GM12892 (cell line): ENCODE measurements at places on chromosomes 16 and 17.
A peak's percentile ranks its signal among the peaks of the same experiment; 100 is the strongest.

DNA sequence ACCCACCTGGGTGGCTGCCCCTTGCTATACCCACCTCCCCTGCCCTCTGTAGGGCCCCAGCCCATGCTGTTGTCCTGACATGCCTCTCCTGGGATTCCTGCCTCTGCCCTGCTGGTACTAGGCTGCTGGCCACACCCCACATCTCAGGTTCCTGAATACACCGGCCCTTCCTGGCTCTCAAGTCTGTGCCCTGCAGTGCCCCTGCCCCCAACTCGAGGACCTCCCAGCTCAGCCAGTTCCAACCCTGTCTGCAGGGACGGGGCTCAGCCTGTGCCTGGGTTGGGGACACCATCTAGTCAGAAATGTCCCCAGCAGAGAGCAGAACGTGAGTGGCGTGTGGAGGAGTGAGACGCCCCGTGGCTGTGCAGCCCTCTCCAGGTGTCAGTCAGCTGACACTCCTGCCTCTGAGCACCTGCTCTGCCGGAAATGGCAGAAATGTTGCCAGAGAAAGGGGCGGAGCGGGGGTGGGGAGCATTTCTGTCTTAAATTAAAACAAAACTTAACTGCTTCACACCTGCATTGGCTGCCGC lies 28.7 kb downstream of the ACSF3 start:
- peak; percentile 79 for DNase-seq

- DNase-seq = no peak
These were observed 185.9 kb downstream of the CCDC182 start for GRCh38 chr17:57559226-57559625.

GRCh38 chr17:37848690-37849616 lies 75.3 kb upstream of the TBC1D3K start:
- DNase-seq = no peak

- DNase-seq = no peak
These were observed 37.4 kb upstream of the GNA13 start for GRCh38 chr17:65093930-65094329.

DNA sequence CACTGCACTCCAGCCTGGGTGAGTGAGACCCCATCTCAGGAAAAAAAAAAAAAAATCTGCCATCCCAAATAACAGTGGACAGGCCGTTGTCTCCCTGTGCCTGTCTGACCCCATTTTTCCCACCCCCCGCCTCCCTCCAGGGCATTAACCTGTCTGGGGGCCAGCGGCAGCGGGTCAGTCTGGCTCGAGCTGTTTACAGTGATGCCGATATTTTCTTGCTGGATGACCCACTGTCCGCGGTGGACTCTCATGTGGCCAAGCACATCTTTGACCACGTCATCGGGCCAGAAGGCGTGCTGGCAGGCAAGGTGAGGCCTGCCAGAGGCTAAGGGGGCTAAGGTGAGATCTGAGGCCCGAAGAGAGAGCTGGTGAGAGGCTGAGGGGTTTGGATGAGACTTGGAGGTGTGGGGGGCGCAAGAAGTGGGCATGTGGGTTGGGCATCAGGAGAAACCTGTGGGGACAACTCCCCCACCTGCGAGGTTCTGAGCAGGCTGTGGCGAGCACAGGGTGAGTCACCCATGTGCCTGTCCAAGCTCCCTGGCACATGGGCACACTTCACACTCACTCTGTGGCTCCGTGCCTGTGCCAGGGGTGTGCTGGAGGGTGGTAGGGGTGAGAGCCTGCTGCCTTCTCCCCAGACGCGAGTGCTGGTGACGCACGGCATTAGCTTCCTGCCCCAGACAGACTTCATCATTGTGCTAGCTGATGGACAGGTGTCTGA lies 34.7 kb downstream of the ANKRD40 start:
- no peak for DNase-seq

- DNase-seq = no peak
These were observed 21.2 kb downstream of the CARHSP1 start for GRCh38 chr16:8847623-8848022.

GRCh38 chr16:369866-370436 lies 387 bp downstream of the MRPL28 start:
- no peak for DNase-seq

DNA sequence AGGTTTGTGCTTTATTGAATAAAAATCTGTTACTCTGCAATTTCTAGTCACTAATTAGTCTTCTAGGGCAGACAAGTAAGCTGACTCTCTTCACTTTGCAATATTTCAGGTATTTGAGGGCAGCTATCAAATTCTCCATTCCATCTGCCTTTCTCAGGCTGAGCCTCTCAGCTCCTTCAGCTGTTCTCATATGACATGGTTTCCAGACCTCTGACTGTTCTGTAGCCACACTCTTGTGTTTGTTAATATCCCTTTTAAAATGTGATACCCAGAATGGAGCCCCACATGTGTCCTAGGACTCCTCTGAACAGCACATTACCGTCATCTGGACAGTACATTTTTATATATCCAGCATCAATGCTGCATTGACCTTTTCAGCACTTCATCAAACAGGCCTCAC lies 46.1 kb upstream of the MTMR4 start:
- DNase-seq = no peak

DNA sequence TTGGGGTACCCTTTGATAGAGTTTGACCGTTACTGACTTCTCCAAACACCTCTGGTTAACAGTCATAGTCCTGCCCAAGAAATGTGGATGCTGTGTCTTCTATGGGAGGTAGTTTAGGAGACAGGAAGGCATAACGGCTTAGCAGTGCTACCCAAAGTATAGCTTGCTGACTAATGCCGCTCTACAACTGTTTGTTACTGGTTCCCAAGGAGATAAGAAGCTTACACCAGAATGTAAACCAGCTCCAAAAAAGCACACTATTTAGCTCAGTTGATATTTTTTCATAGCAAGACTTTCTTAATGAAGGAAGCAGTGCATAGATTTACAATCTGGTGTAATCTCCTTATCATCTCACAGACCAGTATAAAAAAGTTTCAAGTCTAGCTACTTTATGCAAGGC lies 95.7 kb downstream of the HS3ST3B1 start:
- DNase-seq = no peak

- DNase-seq = no peak
These were observed 12.3 kb upstream of the MEIOB start for GRCh38 chr16:1884155-1884760.

- no peak for DNase-seq
These were observed 12.0 kb upstream of the TNRC6A start for GRCh38 chr16:24717411-24717810.

DNA sequence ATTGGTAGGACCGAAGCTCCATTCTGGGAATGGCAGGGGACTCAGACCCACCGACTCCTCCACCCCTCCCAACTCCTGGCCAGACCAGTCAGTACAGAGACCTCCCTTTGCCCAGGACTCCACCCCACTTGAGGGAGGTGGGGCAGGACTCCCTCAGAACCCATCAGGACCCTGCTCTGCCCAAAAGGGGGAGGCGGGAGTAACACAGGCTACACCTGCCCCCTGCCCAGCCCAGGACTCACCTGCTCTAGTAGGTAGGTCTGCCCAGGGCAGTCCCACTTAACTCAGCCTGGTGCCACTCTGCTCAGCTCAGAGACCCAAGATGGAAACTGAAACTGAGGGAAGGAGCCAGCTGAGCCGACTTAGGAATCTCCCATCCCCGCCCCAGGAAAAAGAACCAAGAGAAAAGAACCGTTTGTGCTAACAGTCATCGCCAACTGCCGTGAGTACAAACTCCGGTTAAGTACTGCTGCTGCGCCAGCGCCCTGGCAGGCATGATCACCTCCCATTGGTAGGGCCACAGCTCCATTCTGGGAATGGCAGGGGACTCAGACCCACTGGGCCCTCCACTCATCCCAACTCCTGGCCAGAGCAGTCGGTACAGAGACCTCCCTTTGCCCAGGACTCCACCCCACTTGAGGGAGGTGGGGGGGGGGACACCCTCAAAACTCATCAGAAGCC lies 503 bp downstream of the DHX58 start:
- no peak for DNase-seq

DNA sequence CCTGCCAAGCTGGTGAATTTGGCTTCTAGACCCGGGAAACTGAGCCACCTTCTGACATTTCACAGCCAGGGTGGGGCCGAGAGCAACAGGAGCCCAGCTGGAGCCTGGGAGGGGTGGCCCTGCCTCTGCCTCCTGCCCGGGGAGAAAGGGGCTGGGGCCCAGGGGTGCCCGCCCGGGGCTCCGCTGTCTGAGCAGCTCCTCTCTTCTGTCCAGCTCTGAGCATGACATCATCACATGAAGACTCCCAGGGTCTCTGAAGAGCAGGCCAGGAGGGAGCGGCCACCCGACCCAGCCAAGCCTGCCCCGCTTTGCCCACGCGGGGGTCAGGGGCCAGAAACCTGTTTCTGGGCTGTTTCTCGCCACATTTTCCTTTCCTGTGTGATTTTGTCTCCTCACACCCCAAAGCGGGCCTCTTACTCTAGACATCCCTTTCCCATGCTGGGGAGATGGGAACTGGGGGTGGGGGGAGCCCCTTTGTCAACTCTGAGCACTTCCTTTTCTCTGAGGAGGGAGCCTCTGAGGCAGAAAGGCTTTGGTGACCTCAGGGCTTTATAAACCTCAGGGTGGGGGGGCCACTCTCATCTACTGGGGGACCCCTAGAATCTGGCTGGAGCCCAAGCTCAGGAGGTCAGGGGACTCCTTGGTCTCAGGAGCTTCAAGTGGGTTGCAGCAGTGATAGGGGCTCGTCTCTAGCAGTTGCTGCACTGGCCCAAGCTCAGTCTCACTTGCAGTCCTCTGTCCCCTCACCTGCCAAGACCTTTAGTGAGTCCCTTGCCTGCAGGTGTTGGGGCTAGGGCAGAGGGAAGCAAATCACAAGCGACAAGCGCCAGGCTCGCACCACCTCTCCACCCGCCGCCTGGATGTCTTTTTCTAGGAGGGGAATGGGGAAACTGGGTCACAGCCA lies 7.6 kb downstream of the UBALD2 start:
- peak; percentile 36 for DNase-seq

DNA sequence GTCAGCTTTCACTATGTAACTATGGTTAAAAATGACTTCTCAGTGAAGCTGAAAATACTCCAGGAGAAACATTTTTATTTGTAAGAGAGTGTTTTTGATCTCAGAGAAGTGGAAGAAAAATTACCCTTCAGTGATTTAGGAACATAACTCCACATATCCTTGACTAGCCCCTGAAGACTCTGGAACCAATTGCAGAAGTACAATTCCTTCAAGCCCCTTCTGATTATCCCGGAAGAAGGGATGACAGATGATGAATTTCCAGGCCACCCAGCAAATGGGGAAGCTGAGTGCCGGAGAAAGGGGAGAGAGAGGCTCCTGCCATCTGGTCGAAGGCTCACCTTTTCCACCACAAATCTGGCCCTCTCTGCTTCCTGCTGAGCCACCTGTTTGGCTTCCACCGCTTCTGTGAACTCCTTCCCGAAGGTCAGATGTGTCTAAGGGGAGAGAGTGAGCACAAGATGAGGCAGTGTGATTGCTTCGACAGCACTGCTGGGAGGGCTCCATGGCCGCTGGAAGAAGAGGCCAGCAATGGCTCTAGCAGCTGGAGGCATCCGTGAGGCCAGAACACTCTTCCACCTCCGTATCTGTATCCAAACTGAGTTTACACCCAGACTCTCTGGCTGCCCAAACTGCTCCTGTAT lies 8.1 kb downstream of the PHB1 start:
- no peak for DNase-seq

DNA sequence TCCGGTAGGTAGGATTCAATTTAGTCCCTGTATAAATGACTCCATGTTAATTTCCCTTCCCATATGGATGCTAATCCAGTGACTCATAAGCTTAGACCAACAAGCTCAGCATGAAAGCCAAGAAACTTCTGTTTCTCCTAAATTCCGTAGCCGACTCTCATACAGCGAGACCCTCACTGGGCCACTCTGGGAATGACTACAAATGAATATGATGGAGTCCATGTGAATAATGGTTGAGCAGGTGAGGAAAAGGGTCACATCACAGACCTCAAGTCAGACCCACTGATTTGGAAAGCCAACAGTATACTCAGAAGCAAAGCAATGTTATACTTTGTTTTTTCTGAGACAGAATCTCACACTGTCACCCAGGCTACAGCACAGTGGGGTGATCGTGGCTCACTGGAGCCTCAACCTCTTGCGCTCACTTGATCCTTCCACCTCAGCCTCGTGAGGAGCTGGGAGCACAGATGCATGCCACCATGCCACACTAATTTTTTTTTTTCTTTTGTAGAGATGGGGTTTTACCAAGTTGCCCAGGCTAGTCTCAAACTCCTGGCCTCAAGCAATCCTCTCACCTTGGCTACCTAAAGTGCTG lies 14.6 kb downstream of the RSL1D1 start:
- DNase-seq = no peak

GRCh38 chr17:76736349-76737081 lies 616 bp downstream of the SRSF2 start:
- DNase-seq = peak; percentile 39

GRCh38 chr16:12323007-12323758 lies 346.6 kb downstream of the SNX29 start:
- DNase-seq = no peak

DNA sequence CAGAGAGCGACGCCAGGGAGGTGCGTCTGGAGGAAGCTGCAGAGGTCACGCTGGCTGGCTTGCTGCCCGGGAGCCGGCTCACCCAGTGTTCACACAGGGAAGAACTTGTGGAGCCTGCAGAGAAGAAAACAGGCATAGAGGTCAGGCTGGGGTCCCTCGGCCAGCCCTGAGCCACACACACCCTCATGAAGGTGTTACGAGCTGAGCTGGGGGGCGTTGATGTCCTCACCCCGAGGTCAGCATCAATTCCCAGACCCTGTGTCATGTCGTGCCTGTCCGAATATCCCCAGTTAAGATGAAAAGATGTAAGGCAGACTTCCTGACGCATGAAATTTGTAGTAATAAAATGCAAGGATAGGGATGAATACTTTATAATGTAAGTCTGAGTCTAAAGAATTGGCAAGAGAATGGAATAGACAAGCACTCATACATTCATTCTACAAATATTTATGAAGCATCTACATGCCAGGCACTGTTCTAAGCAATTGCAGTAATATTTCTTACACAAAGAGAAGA lies 77.1 kb downstream of the USP31 start:
- DNase-seq = no peak

DNA sequence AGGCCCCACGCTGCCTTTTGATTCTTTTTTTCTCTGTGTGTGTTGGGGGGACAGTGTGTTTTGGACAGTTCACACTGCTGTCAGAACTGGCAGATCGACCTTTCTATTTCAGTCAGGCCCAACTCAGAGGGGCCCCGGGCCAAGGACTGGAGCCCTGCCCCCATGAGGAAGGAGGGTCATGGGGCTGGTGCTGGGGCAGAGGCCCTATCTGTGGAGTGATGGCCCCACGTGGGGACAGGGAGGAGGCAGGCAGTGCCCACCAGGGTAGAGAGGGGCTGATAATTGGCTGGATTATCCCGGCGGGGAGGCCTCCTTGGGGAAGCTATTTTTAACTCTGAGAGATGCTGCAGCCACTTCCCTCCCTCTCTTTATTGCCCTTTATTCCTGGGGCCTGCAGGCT lies 5.7 kb upstream of the KCNJ12 start:
- no peak for DNase-seq

DNA sequence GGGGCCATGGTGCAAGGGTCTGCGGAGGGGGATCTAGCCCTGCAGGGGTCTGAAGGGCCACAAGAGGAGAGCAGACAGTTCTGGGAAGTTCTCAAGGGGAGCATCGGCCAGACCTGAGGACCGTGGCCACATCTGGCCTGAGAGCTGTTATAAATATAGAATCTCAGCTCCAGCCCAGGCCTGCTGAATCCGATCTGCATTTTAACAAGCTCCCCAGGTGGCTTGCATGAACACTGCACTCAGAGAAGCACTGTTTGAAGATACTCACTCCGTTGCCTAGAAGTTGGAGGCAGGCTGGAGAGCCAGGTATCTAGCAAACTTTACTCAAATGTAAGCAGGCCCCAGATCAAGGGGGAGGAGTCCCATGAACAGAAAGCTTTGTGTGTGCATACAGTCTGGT lies 61.3 kb downstream of the NKD1 start:
- DNase-seq = no peak

- DNase-seq = no peak
These were observed 23.4 kb upstream of the SSTR2 start for GRCh38 chr17:73141411-73141810.

GRCh38 chr17:3594051-3594800 lies 15.0 kb downstream of the TRPV1 start:
- no peak for DNase-seq
